ENCODE measurements at places on chromosomes 6 and 20. TPM values are rescaled to one million over a fixed set of nuclear protein-coding genes. Genes with fewer than 3 reads are reported as not detected.

Gene TSBP1
- not detected for total RNA-seq

Gene RGS17
- total RNA-seq = 11.2 TPM

Gene FABP7
- total RNA-seq = not detected

Gene STX11
- total RNA-seq = 4.1 TPM

Gene RAD21L1
- total RNA-seq = not detected

Gene SLC22A16
- total RNA-seq = 0.71 TPM

Gene ELOVL4
- 2.8 TPM for total RNA-seq

Gene MYCT1
- total RNA-seq = 8.4 TPM

Gene PHACTR3
- 0.14 TPM for total RNA-seq

Gene PDE7B
- 0.34 TPM for total RNA-seq

Gene BNIP5
- 0.07 TPM for total RNA-seq

Gene LPA
- total RNA-seq = not detected

Gene NXT1
- 59.6 TPM for total RNA-seq
